Skeletal muscle tissue (tissue), 5 donors: ENCODE measurements at places on chromosomes 16 and 17. TPM values are rescaled to one million over a fixed set of nuclear protein-coding genes. Genes with fewer than 3 reads are reported as not detected.

STAC2 gene
- not detected for total RNA-seq

CTRL gene
- 1.0 TPM for total RNA-seq

PRKCB gene
- total RNA-seq, result 1.0 TPM

TP53TG3D gene
- total RNA-seq, result 1.0 TPM

TNFSF12 gene
- 4.7 TPM for total RNA-seq

ACSM5 gene
- 0.52 TPM for total RNA-seq

TMEM204 gene
- 8.9 TPM for total RNA-seq

CCL16 gene
- not detected for total RNA-seq
